Activated CD4-positive, alpha-beta T cell treated with anti-CD3 and anti-CD28 coated beads for 24 hours (primary cell): ENCODE measurements at places on chromosomes 5 and 9.

DNA sequence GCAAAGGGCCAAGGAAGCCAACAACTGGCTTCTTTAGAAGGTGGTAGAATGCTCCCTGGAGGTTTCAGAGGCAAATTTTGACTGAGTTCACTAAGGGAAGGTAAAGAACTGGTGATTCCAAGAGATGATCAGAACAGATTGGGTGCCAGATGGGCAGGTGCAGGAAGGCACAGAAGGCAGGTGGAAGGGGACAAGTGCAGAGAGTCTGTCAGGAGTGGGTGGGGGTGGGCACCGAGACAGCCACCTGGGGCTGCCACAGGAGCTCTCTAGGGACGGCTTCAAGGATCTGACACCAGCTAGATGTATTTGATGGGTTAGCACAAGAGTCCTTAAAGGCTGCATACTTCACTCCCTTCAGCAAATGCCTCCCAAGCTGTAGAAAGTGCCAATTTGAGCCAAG, 207.3 kb downstream of the PTTG1 start:
- no peak for DNase-seq

DNA sequence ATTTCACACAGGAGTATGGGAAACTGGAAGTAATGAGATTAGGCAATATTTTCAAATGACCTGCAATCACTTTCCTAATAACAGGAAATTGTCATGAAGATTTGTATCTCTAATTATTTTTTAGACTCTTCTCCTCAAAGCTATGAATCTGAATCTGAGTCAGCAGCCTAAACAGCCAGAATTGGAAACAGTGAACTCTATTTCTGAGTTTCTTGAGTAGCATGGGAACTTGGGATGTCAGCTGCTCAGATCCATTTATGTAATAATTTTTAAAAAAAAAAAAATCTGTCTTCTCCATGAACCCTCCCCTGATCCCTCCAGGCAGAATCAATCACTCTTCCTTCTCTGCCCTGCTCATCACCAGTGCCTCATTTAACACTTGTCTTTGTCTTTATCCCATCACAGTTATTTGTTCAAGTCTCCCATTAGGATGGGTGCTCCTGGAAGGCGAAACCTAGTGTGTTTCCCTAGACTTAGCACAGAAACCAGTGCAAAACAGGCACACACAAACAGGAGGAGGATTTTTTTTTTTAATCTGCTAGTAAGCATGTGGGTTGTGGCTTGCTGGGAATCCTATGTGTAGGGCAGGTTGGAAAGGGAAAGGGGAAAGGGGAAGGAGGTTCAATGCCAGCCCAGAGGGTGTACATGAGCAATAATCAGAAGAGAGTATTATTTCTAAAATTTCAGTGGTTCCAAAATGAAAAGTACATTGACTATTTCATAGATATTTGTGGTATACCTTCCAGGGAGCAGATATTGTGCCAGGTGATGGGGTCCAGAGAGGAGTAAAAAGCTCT, 186.8 kb downstream of the TTLL11 start:
- no peak for DNase-seq

DNA sequence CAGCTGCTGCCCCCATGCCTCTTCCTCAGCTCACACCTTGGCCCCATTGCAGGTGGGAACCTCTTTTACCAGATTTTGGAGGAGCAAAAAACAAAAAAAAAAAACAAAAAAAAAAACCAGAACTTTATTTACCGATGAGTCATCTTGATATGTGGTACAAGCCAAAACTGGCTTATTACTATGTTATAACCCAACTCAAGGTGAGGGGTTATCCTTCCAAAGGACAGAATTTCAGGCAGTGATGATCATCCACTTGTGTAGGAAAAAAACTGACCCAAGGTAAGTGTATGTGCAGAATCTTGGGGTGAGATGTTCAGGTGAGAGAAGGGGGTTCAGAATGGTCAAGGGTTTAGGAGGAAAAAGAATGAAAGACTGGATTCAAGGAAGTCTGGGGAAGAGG, 142.6 kb upstream of the FST start:
- no peak for DNase-seq

GRCh38 chr5:142114687-142115086, 6.1 kb downstream of the NDFIP1 start:
- DNase-seq = no peak

- no peak for DNase-seq
These were observed 157.7 kb upstream of the POU5F2 start for GRCh38 chr5:93899026-93899600.

DNA sequence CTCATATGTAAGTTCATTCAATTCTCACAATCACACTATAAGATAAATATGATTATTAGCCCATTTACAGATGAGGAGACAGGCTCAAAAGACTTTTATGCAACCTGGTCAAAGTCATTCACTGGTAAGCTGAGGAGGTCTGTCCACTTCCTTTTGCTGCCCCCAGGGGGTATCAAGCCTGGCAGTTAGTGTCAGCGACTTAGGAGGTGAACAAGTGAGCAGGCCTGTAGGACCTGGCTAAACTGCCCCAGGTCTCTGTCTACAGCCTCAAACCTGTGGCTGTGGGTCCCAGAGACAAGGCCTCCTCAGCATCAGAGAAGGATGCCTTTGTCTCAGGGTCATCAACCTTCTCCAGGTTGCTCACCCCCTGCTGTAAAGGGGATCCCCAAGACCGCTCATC, 10.4 kb downstream of the TGFBI start:
- no peak for DNase-seq

DNA sequence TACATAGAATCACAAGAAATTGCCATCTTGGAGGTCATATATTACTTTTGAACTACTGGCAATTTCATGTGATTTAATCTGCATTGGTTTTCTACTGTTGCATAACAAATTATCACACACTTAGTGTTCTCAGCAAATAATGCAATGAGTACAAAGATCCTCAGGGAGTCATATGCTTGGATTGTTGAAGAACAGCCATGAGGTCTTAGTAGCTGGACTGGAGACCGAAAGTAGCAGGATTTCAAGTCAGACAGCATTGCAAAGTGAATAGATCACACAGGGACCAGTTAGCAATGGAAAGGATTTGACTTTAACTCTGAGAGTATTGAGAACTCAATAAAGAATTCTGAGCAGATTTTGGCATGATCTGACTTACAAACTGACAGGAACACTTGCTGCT, 32.2 kb upstream of the FRMD3 start:
- DNase-seq = no peak

GRCh38 chr5:135269199-135269598, 129.8 kb downstream of the MACROH2A1 start:
- no peak for DNase-seq

GRCh38 chr5:116765441-116765840, 190.8 kb upstream of the SEMA6A start:
- DNase-seq = no peak

GRCh38 chr5:88550736-88551135, 282.1 kb upstream of the TMEM161B start:
- no peak for DNase-seq

- no peak for DNase-seq
These were observed 30.0 kb upstream of the CLINT1 start for GRCh38 chr5:157888814-157889532.

DNA sequence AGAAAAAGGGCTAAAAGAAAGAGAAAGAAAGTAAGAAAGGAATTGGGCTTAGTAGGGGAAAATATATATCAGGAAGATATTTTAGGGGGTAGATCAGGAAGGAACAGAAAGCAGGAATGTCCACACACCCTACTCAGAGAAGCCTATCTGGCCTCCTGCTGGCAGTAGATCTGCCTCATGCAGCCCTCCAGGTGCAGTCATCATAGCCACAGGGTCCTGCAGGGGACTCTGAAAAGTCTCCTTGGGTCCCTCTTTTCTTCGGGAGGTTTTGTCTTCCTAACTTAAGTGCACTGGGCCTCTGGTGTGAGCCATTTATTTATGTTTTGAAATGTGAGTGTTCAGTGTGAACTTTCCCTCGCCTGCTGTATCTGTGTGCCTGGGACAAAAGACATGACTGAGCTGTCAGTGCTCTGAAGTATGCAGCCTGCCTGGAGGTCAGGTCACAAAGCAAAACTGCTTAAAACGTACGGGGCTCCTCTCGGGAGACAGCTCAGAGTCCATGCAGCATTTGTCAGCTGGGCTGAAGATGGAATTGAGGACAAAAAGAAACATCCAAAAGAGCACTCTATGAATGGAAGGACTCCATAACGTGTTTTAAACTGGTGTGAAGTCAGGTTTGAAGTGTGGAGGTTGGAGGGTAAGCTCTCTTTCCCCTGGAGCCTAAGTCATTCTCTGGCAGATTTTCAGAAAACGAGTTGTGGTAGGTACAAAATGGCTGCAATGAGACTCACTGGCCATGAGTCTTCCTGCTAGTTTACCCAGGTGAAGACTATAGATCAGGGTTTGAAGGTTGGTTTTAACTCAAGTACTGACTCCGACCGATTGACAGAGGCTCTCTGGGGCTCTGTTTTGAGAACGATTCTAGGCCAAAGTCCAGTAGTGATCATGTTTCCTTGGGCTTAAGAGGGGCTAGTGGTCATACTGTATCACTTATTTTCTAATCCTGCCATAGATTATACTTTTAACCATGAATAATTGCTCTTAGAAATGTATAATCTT, 151.8 kb upstream of the GDNF start:
- no peak for DNase-seq

- no peak for DNase-seq
These were observed 24.6 kb upstream of the BARX1 start for GRCh38 chr9:93979721-93980120.

DNA sequence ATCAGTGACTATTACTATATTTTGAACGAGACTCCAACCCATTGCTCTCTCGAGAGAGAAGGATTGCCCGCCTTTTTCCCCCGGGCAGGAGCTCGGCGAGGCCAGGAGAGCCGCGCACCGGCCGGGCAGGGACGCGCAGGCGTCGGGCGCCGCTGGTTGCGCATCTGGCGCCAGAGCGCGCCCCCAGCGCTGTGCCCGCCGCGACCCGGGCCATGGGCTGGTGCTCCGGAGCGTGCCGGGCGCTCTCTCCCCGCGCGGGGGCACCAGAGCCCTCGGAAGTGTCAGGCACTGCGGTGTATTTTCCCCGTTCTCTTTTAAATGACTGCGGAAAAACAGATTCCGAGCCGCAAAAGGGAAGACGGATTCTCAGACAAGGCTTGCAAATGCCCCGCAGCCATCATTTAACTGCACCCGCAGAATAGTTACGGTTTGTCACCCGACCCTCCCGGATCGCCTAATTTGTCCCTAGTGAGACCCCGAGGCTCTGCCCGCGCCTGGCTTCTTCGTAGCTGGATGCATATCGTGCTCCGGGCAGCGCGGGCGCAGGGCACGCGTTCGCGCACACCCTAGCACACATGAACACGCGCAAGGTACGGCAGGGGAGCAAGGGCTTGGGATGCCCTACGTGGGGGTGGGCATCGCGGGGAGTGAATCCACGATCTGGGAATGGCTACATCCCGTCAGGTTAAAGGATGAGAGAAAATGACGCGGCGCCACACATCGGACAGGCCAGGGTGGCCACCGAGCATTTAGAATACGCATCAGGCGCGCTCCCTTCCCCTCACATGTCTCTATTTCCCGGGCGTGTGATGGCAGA, 1.1 kb upstream of the NTRK2 start:
- peak; percentile 7 for DNase-seq

DNA sequence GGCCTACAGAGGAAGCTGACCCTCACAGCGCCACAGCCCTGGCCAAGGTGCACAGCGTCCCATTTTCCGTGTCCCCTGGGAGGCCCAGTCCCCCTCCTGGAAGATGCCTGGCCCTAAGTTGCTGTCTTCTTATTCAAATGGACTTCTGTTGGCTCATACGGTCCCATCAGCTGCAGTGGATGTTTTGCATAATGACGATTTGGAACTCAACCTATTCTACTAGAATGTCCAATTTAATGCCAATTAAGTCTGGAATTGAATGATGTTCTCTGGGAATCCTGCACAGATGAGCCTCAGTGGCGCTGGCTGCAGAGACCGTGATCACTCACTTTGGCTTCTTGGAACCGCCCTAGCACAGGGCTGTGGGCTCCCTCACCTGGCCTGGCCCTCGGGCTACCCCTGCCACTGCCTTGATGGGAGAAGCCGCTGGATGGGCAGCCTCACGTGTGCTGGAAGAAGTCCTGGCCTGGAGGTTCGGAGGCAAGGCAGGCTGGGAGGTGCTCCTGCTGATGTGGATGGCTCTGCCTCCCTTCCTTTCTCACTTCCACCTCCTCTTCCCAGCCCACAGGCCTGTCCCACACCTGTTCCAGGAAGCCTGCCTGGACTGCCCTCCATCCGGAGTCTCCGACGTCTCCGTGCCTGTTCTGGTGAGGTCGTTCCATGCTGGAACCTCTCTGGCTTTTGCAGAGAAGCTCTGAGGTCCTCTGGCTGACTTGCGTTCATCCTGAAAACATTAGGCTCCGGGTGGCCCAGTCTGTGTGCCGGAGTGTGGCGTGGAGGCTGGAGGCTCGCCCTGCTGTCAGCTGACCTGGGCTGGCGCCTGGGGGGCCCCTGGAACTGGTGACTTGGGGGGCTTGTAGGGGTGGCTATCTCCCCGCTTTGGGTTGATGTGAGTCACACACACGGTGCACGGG, 147.1 kb downstream of the RXRA start:
- no peak for DNase-seq

- DNase-seq = no peak
These were observed 21.3 kb upstream of the LMNB1 start for GRCh38 chr5:126755593-126755992.

GRCh38 chr5:140576776-140577201, 12.2 kb downstream of the SLC35A4 start:
- no peak for DNase-seq

GRCh38 chr9:121684381-121685145, 33.1 kb downstream of the DAB2IP start:
- DNase-seq = no peak

- DNase-seq = no peak
These were observed 214.5 kb downstream of the TMEM167A start for GRCh38 chr5:82862711-82863110.

DNA sequence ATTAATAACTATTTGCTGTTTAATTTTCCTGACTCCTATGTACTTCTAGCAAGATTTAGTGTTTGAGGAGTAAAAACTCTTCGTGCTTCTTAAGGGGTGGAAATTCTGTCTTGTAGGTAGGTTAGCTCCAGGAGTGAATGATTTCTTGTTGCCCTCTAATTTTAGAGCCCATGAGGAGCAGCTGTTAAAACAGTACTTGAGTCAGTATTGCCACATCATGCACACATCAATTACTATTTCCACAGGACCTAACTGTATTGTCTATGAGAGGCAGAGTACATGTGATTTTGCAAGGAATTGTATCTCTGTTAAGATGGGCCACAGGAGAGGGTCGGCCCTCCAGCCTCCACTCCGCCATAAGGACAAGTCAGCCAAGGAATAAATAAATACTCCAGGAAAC, 91.2 kb downstream of the PDZD2 start:
- no peak for DNase-seq

- no peak for DNase-seq
These were observed 58.5 kb upstream of the TJP2 start for GRCh38 chr9:69115621-69116020.

GRCh38 chr5:36396640-36397039, 94.9 kb upstream of the RANBP3L start:
- DNase-seq = no peak

- no peak for DNase-seq
These were observed 169.7 kb downstream of the ARHGAP26 start for GRCh38 chr5:142939884-142940283.

GRCh38 chr9:13716601-13717321, 437.3 kb upstream of the MPDZ start:
- DNase-seq = no peak
